ENCODE measurements at places on chromosomes 3 and 15.

DNA sequence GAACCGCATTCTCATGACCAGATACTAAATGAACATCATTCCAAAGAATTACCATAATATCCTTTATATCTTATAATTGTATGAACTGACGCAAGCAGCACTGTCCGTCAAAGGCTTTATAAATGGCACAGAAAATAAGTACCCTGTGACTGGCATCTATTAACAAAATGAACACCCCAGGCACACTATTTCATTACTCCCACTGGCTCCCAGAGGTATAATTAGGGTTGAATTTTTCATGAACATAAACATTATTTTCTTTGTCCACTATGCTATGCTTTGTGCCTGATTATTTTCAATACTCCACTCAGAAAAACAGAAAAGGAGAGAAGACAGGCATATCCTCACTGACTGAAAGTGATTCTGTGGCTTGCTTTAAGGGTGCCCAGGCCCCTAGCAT, 71.1 kb downstream of the LYZL4 start:
- no peak for DNase-seq

GRCh38 chr3:122324871-122325323, at the start of gene CSTA:
Gene CSTA (plus strand): TSS chr3:122325248. CDS start chr3:122325293, 45 bp downstream.
- DNase-seq, result no peak

DNA sequence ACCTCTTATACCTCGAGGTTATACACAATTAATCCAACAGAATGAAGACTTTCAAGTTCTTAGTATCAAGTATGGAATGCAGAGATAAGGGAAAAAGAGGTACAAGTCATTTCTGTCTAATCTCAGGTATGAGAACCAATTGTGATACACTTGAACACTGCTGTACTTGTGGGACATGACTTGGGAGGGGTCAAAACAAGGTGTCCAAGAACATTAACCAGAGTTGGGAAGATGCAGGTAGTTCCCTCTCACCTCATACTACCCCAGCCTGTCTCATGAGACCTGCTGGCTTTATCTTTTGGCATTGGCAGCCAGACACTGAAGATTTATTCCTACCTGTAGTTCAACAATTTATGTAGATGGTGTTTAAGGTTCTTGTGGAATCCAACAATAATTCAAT, 209.7 kb downstream of the NR1D2 start:
- no peak for DNase-seq

DNA sequence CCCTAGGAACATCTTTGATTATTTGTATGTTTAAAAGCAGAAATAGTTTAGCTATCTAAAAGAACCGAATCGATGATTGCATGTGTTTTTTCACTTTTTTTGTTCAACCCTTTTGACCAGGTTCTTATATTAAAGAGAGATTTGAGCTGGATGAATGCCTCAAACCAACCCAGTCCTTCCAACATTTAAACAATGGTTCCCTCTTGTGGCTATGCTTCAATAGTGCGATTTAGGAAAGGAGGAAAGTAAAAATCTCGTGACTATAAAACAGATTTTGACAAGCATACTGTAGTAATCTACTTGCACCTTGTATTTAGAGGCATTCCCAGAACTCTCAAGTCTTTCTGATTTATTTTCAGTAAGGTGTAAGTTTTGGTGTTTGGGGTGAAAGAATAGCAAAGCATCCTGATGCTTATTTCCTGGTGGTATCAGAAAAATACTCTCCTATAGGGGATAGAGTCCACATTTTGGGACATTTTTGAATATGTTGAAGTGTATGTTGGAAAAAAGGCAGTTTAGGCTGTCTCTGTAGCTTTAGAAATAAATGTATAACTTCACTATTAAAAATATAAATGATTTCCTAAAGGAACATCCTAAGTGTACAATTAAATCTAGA, 159.6 kb upstream of the KCNH8 start:
- DNase-seq, result peak; percentile 16

DNA sequence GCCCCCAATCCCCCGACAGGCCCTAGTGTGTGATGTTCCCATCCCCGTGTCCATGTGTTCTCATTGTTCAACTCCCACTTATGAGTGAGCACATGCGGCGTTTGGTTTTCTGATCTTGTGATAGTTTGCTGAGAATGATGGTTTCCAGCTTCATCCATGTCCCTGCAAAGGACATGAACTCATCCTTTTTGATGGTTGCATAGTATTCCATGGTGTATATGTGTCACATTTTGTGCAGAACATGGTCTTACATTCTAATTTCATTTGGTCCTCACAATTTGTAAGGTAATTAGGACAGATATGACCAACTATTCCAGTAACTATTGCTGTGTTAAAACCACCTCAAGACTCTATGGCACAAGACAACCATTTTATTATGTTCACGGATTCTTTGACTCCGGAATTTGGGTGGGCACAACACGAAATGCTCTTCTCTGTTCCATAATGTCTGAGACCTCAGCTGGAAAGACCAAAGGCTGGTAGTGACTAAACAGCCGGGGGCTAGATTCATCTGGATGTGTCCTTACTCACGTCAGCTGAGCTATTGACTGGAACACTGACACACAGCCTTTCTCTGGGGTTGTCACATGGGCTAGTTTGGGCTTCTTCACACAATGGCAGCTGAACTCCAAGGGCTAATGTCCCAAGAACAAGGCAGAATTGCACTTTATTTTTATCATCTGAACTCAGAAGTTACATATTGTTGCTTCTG, 13.6 kb upstream of the GLCE start:
- no peak for DNase-seq

DNA sequence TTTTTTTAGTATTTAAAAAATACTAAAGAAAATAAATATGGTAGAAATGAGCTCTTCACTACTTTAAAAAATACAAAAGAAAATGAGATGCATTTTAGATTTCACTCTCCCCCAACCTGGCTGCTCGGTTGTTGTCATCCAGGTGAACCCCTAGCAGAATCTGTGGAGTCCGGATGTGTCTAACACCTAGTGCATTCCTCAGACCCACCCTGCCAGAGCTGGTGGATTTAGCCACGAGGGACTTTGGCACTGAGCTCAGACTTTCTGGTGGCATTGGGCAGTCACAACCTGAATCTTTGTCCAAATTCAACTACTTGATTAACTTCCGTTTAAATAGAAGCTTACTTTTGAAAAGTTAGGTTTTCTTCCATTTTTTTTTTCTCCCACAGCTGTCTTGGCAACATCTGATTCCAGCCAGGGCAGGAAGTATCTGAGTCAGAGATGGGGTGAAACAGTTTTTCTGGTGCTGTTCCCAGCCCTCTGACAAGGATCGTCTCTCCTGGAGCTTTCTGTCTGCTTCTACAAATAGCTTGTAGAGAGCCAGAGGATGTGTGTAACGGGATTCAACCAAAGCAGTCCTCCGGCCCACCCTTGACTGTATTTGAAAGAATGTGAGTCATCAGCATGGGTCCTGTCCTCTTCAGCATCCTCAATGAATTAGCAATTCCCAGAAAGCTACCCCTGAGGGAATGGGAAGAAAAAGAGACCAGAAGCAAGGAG, 301.8 kb upstream of the MCTP2 start:
- DNase-seq, result no peak

DNA sequence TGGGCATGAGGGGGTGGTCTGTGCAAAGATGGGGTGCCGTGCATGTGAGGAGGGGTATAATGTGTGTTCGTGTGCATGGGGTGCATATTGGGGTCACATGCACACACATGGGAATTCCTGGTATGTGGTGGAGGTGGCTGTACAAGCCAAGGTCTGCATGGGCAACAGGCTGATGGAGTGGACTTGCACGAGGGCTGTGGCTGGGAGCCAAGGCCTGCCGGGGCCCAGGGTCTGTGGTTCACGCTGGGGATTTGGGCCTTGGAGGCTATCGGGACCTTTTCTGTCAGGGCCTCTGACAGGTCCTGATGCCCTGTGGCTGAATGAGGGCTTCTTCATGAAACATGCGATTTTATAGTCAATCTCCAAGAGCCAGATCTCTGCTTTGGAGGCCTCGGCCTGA, 9.8 kb upstream of the PLXND1 start:
- DNase-seq, result no peak

- no peak for DNase-seq
Observed at GRCh38 chr15:52509500-52510245, 19.0 kb downstream of the MYO5A start.

DNA sequence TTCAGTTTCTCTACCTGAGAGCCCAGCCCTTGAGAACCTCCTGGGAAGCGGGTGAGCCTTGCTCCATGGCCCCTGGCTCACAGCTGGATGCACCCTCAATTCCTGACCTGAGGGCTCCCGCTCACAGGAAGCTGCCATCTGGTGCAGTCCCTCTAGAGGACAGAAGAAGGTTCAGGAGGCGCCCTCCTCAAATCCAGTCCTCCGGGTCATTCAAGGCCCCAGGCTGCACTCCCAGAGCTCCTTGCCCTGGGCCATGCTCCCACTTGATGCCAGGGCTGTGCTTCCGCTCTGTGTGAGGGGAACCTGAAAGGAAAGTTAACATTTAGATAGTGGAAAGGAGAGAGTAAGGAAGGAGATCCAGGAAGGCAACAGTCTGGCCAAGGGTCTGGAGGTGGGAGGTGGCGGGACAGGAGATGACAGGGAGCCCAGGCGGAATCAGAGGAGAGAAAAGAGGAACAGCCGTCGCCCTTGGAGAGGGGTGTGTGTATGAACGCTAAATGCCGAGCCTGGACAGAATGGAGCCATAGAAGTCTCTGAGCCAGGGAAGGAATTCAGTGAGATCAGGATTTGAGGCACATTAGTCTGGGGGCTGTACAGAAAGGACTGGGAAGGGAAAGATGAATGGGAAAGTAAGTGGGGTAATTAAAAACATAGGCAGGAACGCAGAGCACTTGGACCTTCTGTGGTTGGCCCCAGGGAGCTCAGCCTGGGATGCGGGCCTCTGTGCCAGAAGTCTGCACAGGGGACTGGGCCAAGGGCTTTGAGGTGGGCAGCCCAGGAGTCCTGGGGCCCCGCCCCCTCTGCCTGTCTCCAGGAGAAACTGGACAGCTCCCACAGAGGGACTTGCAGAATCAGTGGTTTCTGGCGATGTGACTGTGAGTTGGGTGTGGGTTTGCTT, 26.1 kb downstream of the TBC1D21 start:
- DNase-seq, result no peak

GRCh38 chr3:11668243-11669235, 24.8 kb upstream of the VGLL4 start:
- no peak for DNase-seq

- DNase-seq, result peak; percentile 48
Observed at GRCh38 chr15:63122002-63122875, 578 bp downstream of the LACTB start.

DNA sequence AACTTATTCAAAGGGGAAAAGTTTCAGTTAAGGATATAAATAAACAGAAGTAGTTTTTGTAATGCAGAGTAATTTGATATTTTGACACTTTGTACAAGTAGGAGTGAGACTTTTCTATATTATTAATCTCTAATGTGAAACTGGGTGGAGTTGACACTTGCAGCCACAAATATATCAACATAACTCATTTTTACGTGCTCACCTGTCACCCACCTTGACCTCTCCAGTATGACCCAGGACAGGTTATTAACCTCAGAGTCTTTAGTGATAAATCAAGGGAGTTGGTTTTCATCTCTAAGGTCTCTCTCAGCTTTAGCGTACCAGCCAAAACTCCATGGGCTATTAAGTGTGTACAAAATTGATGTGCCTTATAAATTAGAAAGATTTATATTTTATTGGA, 7.4 kb downstream of the CRYBG3 start:
- DNase-seq, result no peak

- DNase-seq, result no peak
Observed at GRCh38 chr3:41808152-41808551, 153.8 kb downstream of the ULK4 start.

DNA sequence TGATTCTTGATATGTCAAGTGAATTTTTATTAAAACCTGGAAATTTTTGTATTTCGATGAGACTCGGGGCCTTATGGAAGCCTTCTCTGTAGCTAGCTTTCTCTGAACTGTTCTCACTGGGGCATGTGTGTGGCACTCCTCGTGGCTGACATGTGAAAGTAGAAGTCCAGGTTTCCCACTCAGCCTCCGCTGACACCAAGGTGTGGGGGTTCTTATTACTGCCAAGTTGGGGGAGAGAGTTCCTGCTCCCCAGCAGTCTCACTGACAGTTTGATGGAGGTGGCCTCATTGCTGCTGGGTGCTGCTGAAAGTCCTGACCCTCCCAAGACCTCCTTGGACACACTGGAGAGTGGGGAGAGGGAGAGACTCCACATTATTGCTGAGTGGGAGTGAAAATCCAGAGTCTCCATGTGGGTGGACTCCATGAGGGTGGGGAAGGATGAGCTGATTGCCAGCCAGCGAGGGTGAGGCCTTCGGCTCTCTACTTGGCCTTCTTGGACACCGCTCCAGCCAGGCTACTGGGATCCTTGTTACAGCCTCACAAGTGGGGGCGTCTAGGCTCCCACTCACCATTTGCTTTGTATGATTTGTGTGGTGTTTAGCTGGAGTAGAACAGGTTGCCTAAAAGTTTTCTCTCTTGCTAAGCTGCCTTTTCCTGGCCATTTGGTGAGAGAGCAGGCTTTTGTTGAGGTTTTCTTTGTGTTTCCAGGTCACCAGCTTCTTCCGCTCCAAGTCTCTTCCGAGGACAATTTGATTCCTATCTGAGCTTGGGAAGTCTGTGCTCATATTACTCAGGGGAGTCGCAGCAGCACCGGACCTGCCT, 64.1 kb downstream of the LSM3 start:
- DNase-seq, result no peak

- no peak for DNase-seq
Observed at GRCh38 chr3:152160350-152161011, 108.2 kb upstream of the MBNL1 start.

DNA sequence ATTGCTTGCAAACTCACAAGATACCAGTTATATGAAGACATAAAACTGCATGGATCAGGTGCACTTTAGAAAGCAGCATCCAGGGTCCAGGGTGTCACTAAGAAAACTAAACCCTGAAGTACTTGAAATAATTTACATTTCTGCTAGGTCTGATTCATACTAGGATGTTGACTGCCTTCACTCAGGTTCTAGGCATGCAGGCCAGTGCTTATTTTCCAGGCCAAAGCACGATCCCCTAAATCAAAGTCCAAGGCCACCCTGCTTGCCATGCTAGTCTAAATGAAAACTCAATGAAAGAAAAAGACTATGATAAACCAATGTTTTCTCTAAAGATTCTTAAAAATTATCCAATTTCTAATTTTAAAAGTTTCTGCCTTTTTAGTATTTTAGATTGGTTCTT, 49.4 kb downstream of the GREM1 start:
- no peak for DNase-seq

- no peak for DNase-seq
Observed at GRCh38 chr3:4765212-4765611, 214.0 kb upstream of the BHLHE40 start.

- DNase-seq, result no peak
Observed at GRCh38 chr15:77500989-77501388, 80.3 kb downstream of the HMG20A start.

DNA sequence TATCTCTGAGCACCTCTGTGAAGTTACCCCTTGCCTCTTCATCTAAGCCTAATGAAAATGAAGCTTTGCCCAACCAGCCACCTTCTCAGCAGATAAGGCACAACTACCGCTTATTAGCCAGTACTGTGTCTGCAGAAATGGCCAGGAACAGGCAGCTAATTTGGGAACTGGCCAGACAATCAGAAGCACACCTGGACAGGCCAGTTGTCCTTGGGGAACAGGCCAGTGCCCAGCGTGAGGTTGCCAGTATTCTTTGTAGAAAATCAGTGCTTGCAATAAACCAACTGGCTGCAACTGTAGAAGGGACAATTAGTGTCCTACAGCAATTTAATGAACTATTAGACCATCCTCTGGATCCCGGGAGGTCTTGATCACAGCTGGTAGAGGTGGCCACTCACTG, 10.4 kb upstream of the TMEM87A start:
- DNase-seq, result no peak

All from CD4-positive, CD25-positive, alpha-beta regulatory T cell (primary cell).